ENCODE measurements at places on chromosomes 7 and 10.
A peak's percentile ranks its signal among the peaks of the same experiment; 100 is the strongest.

DNA sequence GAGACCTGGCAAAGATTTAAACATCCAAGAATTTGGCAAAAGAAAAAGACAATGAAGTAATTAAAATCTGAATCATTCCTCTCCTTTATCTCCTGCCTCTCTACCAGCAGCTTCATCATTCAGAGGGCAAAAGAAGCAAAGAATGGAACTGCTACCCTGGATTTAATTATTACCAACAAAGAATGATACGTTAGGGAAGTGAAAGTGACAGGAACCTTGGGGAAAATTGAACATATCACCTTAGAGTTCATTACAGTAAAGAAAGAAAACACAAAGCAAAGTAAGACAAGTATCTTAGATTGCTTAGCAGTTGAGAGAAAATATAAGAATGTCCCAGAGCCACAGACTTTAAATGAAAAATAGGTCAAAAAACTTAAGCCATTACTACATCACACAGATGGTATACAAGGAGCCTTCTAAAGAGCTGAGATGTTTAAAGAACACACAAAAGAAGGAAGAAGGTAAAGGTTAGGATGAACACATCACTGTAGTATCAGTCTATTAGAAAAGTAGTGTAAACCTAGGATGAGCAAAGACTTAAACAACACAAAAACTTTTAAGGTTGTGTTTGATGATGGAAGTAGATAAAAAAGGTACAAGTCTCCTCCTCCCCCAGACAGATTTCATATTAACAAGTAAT is 17.5 kb downstream of the CTNNA3 start:
- no peak for DNase-seq

DNA sequence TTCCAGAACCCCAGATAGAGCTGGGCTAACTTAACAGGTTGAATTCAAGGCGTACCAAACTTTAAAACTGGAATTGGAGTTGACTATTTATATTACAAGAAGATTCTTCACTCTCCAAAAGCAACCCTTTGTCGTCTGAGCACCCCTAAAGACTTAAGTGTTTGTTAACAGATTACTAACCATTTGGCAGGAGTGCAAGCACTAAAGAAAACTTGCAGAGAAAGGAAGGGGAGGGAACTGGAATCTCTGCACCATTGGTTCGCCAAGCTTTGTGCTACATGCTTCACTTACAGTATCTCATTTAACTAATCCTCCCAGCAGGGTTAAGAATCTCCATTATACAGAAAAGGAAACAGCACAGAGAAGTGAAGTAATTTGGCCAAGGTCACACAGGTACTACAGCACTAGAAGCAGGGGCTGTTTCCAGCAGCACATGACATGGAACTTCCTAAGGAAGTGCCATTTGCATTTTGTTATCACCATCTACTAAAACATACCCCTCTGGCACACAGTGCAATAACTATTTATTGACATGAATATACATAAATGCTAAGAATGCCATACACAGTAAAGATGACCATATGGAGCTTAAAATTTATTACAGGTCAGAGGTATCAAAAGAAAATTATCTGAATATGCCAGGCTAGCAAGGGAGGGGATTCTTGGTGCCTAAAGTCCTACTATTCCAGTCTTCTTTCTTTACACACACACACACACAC is 201.2 kb downstream of the KCNMA1 start:
- DNase-seq: no peak

GRCh38 chr7:26011039-26011696 is 140.8 kb upstream of the NFE2L3 start:
- DNase-seq: no peak

DNA sequence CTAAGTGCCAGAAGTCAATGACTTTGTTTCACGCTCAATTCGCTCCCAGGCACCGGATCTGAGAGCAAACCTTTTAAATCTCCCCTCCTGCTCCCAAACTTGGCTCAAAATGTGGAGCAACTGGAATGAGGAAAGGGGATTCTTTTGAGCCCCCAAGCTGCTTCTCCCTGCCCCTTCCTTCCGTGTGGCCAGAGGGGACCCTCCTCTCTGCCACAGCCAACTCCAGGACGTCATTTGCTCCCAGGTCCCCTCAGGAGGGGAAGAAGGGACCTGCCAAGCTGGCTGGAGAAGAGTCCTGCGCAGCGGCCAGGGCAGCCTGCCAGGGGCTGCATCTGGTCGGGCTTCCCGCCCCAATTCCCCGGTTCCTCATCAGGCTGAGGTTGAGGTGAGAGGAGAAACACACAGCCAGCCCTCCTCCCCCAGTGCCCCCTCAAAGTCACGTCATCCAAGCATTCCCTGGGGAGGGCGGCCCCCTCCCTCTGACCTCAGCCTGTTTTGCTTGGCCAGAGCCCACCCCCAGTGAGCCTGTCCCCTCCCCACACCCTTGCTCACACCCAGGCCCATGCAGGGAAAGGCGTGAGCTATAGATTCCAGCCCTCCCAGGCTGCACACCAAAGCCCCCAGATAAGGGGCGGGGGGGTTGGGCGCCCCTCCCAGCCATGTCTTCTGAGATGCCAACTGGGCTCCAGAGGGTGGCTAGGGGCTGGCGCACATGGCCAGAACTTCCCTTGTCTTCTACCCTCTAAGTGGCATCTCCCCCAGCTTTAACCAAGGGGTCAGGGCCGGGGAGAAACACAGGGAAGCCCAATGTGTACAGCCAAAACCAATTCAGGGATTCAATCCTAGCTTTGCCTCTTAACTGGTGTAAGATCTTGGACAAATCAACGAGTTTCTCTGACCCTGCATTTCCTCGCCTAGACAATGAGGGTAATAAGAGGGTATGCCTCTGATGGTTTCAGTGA is 35.0 kb downstream of the SH3PXD2A start:
- no peak for DNase-seq

DNA sequence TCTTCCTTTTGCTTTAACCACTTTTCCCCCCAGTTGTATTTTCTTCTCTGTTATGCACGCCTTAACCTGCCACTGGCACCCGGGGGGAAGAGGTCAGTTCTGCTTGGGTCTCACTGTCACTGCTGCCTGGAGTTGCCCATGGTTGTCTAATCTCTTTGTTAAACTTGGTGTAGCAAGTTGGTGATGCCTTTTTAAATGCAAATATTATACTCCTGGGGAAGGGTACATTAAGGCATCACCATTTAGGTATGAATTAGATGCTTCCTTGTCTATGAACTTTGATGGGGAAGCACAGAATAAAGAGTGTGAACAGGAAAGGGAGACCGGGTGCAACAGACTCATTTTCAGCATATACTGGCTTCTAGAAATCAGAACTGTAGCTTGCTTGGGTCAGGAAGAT is 9.1 kb upstream of the SORCS3 start:
- DNase-seq: no peak

DNA sequence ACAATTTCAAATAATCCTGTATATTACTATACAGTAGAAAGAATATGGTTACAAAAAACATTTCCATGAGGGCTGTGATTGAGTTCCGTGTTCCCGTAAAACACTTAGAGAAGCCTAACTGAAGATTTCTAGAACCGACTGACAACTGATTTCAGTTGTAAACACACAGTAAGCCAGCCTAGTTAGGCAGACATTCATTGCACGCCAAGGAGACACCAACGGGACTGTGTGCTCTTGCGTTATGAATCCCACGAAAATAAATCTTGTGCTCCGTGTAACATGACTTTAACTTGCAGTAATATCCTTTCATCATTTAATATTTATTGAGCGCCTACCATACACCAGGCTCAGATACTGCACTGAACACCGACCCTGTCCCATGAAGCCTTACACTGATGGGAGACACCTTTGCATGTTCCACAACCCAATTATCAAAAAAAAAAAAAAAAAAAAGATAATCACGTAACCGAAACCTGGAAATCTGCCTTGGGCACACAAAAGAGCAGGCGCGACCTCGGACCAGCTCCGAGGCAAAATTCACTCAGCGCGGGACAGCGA is 420 bp upstream of the KLHL7 start:
- DNase-seq: no peak

DNA sequence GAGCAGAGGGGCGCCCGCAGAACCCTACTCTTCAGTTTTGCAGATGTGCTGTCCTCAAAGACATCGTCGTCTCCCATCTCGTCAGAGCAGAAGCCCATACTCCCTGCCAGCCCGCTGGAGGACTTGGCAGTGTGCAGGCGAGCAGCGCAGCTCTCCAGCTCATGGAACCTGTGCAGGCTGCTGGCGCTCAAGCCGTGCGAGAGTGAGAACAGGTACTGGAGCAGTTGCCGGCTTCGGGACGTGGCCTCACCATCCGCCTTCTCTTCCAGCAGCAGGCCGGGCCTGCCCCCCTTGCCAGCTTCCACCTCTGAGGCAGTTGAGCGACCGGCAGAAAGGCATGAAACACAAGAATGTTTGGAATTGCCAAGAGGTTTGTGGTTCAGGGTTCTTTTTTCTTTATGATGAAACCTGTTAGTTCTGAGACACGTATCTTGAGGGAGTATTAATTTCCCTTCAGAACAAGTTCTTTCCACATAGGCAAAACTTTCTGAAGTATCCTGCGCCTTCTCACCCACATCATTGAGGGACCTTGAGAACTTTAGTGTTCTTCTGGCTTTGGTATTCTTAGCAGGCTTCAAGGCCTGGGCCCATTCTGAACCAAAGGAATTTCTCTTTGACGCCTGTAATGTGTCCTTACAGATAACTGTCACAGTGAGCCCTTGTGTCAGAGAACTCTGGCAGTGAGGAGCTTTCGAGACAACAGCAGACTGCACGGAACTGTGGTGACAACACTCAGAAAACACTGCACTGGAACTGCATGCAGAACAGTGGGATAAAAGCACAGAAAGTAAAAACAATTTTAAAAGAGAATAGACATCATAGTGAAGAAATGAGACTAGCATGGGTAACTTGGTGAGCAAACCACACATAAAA is 89.5 kb downstream of the ALOX5 start:
- no peak for DNase-seq

GRCh38 chr10:17479015-17479615 is 24.7 kb upstream of the ST8SIA6 start:
- peak; percentile 20 for DNase-seq

DNA sequence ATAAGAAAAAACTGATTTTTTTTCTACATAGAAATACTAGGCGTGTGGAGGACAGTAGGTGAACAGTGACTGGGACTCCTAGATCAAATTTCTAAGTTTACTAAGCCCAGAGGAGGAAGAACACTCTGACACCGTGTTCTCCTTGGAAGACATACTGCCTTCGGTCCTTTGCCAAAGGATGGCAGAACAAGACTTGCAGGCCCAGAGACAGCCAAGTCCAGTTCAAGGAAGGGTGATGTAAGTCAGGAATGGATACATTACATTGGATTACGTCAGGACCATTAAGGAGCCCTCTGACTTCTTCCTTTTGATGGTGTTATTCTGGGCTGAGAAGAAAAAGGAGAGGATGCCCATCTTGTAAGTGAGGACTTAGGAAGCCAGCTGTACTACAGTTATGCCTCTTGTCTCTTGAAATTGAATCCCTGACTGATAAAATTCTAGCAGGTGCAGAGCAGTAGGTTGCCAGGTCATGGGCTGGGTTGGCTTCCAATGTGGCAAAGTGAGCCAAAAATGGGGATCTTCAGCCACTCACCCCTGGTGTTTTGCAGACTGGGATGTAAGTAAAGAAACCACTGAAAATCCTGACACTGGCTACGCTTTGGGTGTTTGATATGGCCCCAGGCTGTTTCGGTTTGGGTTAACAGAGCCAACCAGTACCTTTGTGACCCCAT is 45.1 kb downstream of the RELN start:
- DNase-seq: no peak

GRCh38 chr7:5549096-5549763 is 125.6 kb upstream of the TNRC18 start:
- DNase-seq: peak; percentile 95

DNA sequence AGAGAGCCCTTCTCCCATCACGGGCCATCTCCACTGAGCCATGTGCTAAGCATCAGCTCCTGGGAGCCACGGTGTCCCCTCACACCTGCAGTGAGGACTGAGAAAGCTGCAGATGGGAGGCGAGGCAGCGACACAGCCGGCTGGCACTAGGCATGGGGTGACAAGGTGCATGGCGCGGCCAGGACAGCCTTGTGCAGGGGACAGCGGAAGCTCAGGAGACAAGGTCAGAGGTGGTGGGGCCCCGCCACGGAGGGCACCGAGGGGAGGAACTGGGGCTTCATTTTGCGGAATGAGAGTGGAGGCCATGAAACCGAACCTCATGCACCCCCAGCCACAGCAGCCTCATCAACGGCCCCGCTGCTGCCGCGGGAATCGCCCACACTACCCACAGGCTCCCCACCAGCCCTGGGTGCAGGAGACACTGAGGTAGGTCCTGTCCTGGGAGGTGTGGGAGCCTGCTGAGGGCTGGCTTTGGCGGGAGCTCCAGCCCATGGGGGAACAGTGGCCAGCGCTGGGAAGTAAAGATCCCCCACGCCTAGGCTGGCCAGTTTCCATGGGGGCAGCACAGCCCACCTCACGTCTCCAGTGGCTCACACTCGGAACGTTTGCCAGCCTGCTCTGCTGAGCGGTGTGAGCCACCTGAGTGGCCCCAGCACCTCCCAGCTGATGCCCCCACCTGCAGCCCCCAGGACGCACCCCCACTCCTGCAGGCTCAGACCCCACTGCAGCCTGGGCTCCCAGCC is 71.2 kb upstream of the INSIG1 start:
- DNase-seq: no peak

DNA sequence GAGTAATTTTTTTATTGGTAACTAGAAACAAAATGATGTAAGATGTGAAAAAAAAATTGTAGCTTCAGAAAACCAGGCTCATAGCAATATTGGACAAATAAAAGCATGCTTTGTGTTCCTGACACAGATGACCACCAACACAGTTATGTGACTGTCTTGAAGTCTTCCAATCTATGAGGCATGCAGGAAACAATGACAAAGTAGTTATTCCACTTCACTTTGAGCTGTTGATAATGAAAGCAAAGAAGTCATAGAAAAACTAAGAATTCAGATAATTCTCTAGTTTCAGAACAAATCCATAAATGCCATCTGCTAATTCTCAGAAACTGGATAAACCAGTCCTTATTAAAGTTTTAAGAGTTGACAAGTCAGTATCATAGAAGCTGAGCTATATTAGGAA is 378.4 kb upstream of the SEMA3D start:
- peak; percentile 14 for DNase-seq

DNA sequence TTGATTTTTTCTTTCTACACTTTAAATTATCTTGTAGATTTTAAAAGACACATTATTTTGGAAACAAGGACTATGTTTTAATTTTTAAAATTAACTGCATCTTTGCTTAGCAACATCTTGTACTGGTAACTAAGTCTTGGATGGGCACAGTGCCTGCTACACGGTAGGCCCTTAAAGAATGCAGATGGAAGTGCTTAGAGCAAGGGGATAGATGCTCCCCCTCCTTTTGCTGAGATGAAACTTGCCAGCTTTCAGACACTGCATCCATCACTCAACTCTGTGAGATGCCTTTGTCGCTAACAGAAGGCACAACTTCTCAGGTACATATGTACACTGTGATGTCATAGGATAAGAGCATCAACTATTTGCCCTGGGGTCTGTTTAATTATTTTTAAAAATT is 103.9 kb downstream of the LRRC18 start:
- DNase-seq: no peak

- DNase-seq: no peak
These were observed 240.3 kb upstream of the KAT6B start for GRCh38 chr10:74586088-74586585.

GRCh38 chr10:132306864-132307751 is 642 bp downstream of the STK32C start:
- no peak for DNase-seq
